Liver (tissue), 10 donors: ENCODE measurements at places on chromosomes 4 and X.

DNA sequence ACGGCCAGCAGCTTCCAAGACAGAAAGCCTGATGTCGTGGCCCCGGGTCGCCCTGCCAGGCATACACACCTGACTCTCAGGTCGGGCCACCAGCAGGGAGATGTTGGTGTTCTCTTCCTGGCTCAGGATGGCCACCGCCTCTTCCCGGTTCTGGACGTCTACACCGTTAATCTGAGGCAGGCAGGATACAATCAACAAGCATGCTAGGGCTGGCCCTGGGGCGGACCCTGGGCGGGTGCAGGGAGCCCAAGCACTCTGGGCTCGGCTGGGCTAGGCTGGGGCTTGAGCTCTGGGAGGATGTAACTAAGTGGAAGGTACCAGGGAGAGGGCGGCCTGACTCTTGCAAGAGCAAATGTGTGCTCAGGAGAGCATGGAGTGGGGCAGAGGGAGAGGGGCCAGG lies 11.0 kb downstream of the SSR4 start:
- DNase-seq, result no peak

DNA sequence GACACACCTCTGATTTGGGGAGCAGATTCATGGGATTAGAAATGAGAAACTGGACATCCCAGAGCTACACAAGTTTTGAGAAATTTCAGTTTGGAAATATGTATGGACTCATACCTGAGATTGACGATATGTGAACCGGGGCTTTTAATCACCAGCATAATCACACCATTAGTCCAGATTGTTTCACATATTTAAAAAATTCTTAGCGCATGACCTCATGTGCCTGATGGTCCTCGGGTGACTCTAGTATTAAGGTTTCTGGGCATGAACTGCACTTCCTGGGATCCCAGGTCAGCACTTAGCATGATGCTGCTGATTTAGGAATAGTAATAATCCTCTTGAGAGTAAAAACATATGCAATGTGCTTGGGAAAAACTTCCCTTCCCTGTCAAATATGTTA lies 91.9 kb upstream of the BCOR start:
- no peak for DNase-seq

DNA sequence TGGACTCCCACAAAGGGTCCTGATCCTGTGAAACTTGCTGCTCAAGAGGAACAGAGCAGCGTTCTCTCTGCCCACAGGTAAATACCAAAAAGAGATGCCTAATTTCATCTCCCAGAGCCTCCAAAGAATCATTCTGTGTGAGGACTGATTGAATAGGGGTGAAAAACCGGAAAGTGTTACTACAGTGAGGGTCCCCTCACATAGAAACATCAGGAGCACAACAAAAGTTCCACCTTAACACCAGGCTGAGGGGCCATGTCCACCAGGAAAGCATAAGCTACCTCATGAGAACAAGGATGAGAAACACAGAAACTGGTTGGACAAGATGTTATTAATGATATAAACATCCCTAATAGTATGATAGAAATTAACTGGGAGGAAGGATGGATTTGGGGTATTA lies 140.9 kb downstream of the NWD2 start:
- no peak for DNase-seq

GRCh38 chr4:74874753-74875367 lies 58.1 kb upstream of the PARM1 start:
- DNase-seq, result no peak

DNA sequence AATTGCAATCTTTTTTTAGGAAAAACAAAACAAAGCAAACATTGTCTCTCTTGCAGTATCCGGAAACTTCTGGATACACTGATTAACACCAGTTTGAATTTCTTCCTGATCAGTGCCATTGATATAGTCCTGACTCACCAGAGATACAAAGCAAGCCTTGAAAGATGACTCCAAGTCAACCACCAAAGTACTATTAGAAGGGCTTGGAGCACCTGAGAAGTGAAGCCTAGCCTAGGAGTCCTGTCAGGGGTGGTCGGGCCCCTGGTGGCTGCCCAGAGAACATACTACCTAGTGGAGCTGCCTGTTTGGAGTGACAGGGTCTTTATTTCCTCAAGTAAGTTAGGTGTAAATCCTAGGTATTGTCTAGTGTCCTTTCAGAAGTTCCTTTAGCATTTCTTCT lies 593.2 kb downstream of the ZNF674 start:
- no peak for DNase-seq

DNA sequence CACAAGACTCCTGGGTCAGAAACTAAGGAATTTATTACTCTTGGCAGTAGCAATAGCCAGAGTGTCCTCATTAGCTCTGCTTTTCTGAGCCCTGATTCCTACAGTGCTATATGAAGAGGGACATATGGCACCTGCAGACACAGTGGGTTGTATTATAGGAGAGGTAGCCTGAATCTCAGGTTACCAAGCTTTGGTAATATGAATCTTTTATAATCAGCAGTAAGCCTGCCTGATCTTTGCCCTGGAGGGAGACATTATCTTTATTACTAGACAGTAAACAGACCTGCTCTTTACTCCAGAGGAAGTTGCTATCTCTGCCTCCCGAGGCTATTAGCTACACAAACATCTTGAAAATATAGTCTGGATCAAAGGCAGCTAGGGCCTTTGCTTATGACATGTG lies 62.5 kb upstream of the HOPX start:
- no peak for DNase-seq

GRCh38 chrX:17987783-17988182 lies 126.7 kb upstream of the RAI2 start:
- no peak for DNase-seq

DNA sequence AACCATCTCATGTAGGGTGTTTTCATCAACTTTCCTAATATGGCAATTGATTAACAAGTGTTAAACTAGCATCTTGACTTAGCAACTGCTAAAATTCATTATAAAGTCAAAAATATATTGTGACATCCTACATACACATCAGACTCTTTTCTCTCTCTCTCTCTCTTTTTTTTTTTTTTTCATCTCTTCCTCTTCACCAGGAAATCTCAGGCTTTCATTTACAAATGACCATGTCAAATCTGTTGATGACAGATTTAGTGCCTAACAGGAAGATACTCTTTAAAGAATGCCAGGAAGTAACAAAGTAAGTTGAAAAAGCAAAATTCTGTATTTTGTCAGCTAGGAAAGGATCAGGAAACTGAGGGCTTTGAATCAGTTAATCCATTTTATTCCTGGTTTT lies 365.5 kb downstream of the PCDH7 start:
- no peak for DNase-seq

DNA sequence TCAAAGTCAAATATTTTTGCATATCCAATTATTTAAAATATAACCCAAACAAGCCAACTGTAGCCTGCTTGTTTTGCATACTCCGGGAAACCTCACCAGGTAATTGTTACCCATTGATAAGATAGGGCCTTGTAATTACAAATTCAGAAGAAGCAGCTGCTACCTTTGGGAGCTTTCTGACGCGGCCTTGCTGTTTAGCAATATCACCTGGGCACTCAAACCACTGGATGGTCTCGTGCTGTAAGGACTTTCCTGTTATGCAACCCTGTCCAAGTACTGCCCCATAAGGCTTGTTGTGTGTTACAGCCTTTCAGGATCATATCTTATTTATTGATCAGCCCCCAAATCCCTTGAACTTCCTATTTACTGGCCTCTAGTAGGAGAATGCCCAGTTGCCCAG lies 52.1 kb downstream of the HS3ST1 start:
- no peak for DNase-seq
